Posterior cingulate gyrus (tissue), 11 donors: ENCODE measurements at places on chromosomes 4 and X.

- DNase-seq = no peak
Measured at GRCh38 chr4:100062921-100063320, 112.8 kb upstream of the H2AZ1 start.

DNA sequence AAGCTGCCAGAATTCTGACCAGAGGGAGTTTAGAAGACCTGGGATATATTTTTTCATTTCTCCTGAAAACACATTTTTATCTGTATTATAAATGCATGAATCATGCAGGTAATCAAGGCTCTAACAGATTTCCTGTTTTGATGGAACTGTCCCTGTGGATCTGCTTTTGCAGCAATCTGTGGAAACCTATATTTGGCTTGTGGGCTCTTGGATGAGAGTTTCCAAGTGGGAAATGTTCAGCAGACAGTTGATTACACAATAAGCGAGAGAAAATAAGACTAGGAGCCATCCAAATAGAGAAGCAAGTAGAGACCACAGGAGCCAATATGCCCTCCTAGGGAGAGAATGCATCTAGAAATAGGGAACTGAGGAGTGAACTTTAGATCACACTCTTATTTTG, 105.0 kb downstream of the NDST3 start:
- DNase-seq = no peak

DNA sequence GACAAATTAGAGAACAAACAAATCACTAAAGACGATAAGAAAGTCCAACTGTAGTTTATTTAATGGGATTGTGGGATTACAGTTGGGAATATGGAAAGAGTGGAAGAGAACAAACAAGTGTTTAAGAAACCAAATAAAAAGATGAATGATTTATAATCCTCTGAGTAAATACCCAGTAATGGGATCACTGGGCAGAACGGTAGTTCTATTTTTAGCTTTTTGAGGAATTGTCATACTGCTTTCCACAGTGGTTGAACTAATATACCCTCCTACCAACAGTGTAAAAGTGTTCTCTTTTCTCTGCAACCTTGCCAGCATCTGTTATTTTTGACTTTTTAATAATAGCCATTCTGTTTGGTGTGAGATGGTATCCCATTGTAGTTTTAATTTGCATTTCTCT, 15.0 kb downstream of the C4orf51 start:
- no peak for DNase-seq

GRCh38 chrX:108245462-108245861, 153.9 kb downstream of the ATG4A start:
- no peak for DNase-seq
